ENCODE measurements at places on chromosomes 13 and 19. TPM values are rescaled to one million over a fixed set of nuclear protein-coding genes. Genes with fewer than 3 reads are reported as not detected.

GRCh38 chr19:17473041-17473440, 2.7 kb downstream of the SLC27A1 start:
- peak; percentile 54 for DNase-seq

GRCh38 chr13:102812611-102813287, 13.8 kb downstream of the BIVM start:
- DNase-seq, result no peak

- DNase-seq, result no peak
These were observed 1068.1 kb upstream of the PCDH20 start for GRCh38 chr13:62483774-62484173.

GRCh38 chr19:17577457-17578097, 22.1 kb downstream of the COLGALT1 start:
- DNase-seq, result no peak

Gene SULT2A1
- total RNA-seq, result not detected

Gene GADD45GIP1
- 20.0 TPM for total RNA-seq

GRCh38 chr19:1922803-1923202, 17.6 kb downstream of the ADAT3 start:
- no peak for DNase-seq

GRCh38 chr19:35776102-35776788, 881 bp downstream of the ARHGAP33 start:
- DNase-seq, result no peak

DNA sequence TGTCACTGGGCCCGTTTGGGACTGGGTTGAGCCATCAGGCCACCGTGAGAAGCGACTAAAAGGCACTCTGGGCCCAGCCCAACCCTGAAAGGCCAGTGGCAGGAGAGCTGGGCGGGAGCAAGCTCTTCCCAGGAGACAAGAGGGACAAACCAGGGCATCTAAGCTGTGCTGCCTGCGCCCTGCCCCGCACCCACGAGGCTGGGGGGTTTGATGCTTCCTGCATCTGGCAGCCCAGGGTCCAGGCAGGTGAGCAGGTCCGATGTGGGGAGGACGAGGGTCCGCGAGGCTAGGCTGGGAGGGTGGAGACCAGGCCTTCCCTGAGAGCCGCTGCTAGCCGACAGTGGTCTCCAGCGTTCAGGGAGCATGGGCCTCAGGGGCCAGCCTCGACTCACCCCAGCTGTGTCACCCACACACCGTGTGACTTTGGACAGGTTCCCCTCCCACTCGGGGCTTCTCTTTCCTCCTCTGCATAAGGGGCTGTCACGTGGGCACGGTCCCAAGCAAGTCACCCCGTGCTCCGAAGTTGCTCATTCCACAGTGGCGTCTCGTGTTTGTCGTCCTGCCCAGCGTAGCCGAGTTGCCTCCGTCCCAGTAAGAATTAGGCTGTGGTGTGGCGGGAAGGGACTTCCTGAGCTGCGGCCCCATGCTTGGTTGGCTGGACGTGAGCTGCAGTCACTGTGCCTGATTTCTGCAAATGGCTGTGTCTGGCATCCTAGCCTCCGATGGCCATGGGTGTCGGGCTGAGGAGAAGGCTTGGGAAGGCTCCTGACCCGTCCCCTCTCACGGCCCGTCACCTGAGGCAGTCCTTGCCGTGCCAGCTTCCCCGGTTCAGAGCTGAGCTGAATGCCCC, 15.8 kb downstream of the PLIN4 start:
- no peak for DNase-seq

Gene TUBA3C
- total RNA-seq, result not detected

DNA sequence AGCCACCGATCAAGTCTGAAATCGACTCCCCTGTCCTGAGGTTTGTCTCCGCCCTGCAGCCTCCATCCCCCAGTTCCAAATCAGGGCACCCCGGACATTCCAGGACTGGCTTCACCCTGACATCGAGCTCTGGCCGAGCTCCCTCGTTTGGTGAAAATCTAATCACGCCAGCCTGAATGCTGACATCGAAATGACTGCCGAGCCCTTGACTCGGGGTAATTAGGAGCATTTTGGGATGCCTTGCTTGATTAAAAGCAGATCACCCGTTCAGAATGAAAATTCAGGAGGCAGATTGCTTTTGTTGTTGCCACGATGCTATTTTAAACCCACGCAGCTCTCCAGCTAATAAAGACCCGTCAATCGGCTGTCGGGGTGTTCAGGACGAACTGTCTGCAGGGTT, 34.3 kb downstream of the ZNRF4 start:
- DNase-seq, result no peak

Gene LILRA1
- not detected for total RNA-seq

DNA sequence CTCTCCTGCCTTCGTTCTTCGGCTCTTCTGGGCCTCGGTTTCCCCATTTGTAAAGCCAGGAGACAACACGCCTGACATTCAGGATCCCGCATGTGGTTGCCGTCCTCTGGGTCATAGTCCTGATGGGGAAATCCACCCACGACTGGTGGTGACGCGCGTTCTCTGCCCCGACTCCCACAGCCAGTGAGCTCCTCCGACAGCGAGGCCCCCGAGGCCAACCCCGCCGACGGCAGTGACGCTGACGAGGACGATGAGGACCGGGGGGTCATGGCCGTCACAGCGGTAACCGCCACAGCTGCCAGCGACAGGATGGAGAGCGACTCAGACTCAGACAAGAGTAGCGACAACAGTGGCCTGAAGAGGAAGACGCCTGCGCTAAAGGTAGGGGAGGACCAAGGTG, 16.4 kb downstream of the HDGFL2 start:
- no peak for DNase-seq

GRCh38 chr13:99768986-99769385, 202.6 kb downstream of the ZIC5 start:
- DNase-seq, result no peak

Gene MYO1F
- total RNA-seq, result not detected

DNA sequence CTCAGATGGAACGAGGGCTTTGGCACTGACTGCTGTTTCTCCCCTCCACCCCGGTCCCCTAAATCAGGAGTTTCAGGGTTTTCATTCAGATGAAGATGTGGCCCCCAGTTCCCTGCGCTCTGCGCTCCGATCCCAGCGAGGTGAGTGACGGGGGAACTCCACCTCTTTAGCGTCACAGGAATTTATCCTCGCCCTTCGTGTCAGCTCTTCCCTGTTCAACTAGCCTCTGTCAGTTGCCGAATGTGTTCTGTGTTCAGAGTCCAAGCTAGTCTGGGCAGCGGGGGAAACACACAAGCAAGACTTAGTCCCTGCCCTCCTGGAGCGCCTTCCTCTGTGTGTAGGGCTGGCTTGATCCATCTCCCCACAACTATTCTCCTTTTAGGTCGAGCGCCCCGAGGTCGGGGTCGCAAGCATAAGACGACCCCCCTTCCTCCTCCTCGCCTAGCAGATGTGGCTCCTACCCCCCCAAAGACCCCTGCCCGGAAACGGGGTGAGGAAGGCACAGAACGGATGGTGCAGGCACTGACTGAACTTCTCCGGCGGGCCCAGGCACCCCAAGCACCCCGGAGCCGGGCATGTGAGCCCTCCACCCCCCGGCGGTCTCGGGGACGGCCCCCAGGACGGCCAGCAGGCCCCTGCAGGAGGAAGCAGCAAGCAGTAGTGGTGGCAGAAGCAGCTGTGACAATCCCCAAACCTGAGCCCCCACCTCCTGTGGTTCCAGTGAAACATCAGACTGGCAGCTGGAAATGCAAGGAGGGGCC, 1.8 kb downstream of the KMT2B start:
- DNase-seq, result no peak

DNA sequence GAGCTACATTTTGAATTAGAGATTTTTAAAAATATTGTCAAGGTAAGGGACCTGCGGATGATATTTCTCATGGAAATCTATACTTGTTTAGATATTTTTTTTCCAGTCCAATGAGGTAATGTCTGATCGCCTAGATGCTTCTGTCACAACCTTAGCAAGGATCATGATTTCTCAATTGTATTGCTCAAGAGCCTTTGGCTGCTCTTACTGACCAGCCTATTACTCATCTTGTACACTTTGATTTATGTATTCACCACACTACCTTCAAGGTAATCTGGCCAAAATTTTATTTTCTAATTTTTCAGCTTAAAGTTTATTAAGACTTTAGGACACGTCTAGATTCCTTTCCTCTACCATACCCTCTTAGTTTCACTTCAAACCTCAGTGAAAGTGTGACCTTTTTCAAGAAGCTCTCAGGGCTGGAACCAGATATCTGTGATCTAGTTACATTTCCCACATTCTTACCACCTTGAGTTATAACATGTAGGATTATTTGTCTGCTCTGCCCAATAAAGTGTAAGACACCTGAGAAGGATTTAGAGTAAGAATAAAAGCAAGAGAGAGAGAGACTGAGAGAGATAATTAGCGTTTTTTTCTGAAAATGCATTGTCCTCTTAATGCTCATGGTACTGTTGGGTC, 197.1 kb downstream of the ITGBL1 start:
- no peak for DNase-seq

GRCh38 chr13:51532736-51533197, 51.5 kb upstream of the WDFY2 start:
- no peak for DNase-seq

DNA sequence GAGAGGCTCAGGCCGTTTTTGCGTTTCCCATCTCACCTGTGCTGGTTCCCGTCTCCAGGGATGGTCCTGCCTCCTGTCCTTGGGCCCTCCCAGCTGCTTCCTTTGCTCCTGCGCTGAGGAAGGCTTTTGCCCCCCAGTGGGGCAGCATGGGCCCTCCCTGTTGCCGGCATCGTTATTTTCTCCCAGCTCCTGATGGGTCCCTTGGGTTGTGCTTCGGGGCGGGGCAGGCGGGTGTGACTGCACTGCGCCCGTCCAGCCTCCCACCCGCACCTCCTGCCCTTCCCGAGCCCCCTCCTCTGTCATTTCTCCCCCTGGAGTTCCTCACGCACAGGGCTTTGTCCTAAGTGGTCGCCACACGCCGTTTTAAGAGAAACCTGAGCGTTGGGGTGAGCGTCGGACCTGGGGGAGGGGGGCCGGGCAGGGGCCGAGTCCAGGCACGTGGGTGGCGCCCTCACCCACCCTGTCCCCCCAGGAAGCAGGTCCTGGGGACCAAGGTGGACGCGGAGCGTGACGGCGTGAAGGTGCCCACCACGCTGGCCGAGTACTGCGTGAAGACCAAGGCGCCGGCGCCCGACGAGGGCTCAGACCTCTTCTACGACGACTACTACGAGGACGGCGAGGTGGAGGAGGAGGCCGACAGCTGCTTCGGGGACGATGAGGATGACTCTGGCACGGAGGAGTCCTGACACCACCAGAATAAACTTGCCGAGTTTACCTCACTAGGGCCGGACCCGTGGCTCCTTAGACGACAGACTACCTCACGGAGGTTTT, 2.8 kb upstream of the GZMM start:
- DNase-seq, result no peak

GRCh38 chr19:2775556-2776430, 7.3 kb downstream of the SGTA start:
- DNase-seq, result no peak

- DNase-seq, result peak; percentile 16
These were observed 693 bp downstream of the XPO4 start for GRCh38 chr13:20901668-20902437.

GRCh38 chr19:4660181-4660791, 9.9 kb downstream of the MYDGF start:
- DNase-seq, result peak; percentile 45

GRCh38 chr19:48469289-48469881, at the start of gene CYTH2:
Gene CYTH2 (plus strand): TSS chr19:48469369. CDS start chr19:48469508, 139 bp downstream.
- peak; percentile 92 for DNase-seq

Gene ZNF616
- total RNA-seq, result 8.9 TPM

Gene CLEC17A
- total RNA-seq, result not detected

GRCh38 chr19:2758601-2759313, 18.9 kb upstream of the SLC39A3 start:
- DNase-seq, result no peak

Gene KLK3
- total RNA-seq, result not detected

DNA sequence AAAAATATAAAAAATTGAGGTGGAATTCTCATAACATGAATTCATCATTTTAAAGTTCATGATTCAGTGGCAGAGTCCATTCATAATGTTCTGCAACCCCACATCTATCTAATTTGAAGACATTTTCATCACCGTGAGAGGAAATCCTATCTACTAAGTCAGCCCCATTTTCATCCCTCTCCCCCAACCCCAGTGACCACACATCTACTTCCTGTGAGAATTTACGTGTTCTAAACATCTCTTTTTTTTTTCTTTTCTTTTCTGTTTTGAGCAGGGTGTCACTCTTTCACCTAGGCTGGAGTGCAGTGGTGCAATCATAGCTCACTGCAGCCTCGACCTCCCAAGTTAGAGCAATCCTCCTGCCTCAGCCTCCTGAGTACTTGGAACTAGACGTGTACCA, 17.5 kb downstream of the ATCAY start:
- no peak for DNase-seq

Gene HIPK4
- 0.14 TPM for total RNA-seq

Gene IZUMO2
- total RNA-seq, result not detected

GRCh38 chr19:47778049-47778953, at the start of gene SELENOW:
Gene SELENOW (plus strand): TSS chr19:47778703. CDS start chr19:47778786, 83 bp downstream.
- peak; percentile 90 for DNase-seq

Gene SCN1B
- 2.1 TPM for total RNA-seq

- DNase-seq, result no peak
These were observed 298.8 kb downstream of the NDFIP2 start for GRCh38 chr13:79779761-79780160.

DNA sequence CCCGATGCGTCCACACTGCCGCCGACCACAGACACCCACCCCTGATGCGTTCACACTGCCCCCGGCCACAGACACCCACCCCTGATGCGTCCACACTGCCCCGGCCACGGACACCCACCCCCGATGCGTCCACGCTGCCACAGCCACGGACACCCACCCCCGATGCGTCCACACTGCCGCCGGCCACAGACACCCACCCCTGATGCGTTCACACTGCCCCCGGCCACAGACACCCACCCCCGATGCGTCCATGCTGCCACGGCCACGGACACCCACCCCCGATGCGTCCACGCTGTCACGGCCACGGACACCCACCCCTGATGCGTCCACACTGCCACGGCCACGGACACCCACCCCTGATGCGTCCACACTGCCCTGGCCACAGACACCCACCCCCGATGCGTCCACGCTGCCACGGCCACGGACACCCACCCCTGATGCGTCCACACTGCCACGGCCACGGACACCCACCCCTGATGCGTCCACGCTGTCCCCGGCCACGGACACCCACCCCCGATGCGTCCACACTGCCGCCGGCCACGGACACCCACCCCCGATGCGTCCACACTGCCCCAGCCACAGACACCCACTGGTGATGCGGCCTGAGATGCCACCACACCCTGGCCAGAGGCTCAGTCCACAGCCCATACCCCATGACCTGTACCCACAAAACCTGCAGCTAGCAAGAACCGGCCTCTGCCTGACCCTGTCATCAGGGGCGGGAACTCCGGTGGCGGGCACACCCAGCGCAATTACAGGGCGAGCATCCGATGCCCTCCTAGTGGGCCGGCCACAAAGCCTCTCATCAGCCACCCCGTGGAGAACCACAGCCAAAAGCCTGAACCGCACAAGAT, 28.4 kb downstream of the RASA3 start:
- DNase-seq, result no peak

Gene SPACA4
- not detected for total RNA-seq

- DNase-seq, result no peak
These were observed 1.3 kb upstream of the PPAN start for GRCh38 chr19:10104665-10105508.

Data from Calu3 (cell line).